ENCODE measurements at places on chromosomes 7 and 10.

GRCh38 chr7:133051066-133051465, 30.8 kb downstream of the CHCHD3 start:
- peak; percentile 68 for DNase-seq

GRCh38 chr10:76939933-76940468, 697.6 kb downstream of the KCNMA1 start:
- DNase-seq: no peak

GRCh38 chr7:11060893-11061292, 87.2 kb downstream of the PHF14 start:
- no peak for DNase-seq

GRCh38 chr7:5183155-5183554, 6.9 kb upstream of the WIPI2 start:
- DNase-seq: no peak

DNA sequence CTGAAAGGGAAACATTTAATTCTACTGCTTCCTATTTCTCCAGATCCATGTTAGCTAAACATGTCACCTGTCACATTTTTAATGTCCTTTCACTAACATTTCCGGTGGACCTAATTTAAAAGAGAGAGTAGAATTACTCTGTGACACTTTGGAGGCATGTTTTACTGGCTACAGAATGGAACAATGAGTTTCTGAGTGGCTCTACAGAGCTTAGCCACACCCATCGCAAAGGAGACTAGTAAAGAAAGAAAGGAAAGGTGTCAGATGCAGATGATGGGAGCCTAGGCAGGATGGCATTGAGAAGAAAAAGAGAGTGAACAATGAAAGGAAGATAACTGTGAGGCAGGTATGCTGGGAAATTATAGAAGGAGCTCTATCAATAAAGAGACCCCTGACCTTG, 35.9 kb downstream of the NDUFB2 start:
- DNase-seq: no peak

- DNase-seq: no peak
Observed at GRCh38 chr7:126689037-126689436, 563.7 kb downstream of the GRM8 start.

DNA sequence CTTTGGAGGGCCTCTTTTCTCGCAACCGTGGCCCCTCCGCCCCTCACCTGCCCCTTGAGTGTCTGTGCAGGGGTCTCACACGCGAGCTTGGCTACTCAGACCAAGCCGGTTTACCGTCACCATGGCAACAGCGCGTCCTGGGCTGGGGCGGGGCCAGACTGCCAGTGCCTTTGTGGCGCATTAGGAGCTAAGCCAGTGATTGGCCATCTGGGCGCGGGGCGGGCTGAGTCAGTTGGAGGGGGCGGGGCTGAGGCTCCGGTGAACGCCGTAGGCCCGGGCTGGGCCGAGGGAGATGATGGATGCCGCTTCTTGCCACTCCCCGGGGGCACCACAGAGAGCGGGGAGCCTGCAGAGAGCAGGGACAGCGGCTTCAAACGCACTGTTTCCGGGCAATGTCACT, 48.7 kb upstream of the FXYD4 start:
- peak; percentile 51 for DNase-seq

DNA sequence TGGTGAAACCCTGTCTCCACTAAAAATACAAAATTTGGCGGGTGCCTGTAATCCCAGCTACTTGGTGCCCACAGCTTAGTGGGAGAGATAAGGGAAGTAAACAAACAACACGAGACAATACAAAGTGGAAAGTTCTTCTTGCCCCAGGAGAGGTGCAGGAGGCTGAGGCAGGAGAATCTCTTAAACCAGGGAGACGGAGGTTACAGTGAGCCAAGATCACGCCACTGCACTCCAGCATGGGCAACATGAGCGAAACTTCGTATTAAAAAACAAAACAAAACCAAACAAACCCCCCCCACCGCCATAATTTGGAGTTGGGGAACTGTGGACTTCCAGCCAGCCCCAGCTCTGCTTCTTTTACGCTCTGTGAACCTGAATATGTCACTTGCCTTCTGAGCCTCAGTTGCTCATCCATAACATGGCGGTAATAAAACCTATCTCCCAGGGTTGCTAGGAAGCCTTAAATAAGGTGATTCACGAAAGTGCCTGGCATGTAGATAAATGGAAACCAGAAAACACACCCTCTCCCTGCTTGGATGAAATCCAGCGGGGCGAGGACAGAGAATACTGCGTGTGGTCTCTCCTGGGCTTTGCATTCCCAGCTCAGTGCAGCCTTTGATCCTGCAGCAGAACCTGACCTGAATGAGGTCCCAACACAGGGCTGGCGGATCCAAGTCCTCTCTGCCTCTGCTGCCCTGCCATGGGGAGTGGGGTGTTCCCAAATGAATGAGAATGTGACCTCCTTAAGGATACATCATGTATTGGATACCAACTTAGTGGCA, 10.2 kb downstream of the MLXIPL start:
- DNase-seq: no peak

- DNase-seq: no peak
Observed at GRCh38 chr7:49771427-49772176, 1.8 kb upstream of the VWC2 start.

Data from IMR-90 (cell line).